T1000 (cell line): ENCODE measurements at places on chromosomes 12 and 14.

DNA sequence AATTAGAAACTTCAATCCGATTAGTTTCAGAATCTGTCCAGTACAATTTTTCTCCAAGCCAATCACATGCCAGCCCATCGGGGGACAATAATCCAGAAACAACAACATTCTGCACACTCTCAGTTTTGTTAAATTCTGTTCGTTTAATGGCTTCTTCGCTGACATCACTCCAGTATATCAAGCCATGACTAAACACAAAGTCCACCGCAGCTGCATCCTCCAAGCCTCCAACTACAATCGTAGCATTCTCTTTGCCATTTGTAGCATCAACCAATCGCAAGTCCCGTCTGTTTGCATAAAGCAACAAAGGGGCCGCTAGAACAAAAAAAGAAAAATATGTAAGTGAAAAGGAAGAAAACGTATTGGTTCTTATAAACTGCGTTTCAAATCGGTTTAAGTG, 22.5 kb downstream of the LRP6 start:
- DNase-seq = no peak

DNA sequence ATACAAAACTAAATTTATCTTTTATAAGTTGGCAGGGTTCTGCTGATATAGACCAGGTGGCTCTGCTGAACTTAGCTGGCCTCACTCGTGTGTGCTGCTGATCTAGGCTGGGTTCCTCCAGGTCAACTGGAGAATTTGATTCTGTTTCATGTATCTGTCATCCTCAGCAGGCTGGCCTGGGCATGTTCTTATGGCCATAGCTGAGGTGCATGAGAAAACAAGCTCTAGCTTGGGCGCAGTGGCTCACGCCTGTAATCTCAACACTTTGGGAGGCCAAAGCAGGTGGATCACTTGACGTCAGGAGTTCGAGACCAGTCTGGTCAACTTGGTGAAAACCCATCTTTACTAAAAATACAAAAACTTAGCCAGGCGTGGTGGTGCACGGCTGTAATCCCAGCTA, 24.3 kb upstream of the BCL2L14 start:
- no peak for DNase-seq

DNA sequence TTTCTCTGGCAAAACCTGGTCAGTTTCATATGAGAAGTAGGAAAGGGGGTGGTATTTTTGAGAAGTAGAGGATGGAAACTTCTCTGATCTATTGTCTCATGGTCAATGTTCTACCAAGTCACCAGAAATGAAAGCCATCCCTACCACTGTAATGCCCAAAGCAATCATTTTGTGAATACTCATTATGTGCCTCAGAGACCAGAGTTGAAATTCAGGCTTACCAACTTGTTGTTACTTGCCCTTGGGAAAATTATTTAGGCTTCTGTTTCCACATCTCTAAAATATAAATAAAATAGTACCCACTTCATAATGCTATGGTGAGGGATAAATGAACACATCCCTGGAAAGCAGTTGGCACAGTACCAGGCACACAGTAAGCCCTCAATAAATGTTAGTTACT, 723.7 kb upstream of the TBX3 start:
- no peak for DNase-seq

- no peak for DNase-seq
Observed at GRCh38 chr12:59904874-59905521, 309.2 kb downstream of the SLC16A7 start.

GRCh38 chr14:71532344-71532743, 399.9 kb upstream of the RGS6 start:
- no peak for DNase-seq

- no peak for DNase-seq
Observed at GRCh38 chr12:123004287-123004686, 23.8 kb downstream of the ARL6IP4 start.

DNA sequence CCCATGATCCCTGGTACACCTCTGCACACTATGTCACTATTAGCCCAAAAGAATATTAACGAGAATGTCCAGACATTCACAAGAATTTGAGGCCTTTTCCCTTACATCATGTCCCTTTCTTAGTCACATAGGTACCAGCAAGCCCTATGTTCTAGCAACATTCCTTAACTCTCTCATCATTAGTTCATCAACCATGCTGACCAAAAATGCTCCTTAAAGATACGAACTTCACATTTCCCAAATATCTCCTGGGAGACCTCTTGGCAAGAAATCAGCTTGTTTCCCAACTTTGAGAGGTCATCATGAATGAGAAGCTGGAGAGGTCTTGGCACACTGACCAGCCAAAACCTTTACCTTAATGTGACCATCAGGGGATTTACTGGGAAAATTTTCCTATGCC, 4.6 kb downstream of the SALL2 start:
- DNase-seq = no peak

- no peak for DNase-seq
Observed at GRCh38 chr12:121767525-121768016, 25.9 kb downstream of the RHOF start.

DNA sequence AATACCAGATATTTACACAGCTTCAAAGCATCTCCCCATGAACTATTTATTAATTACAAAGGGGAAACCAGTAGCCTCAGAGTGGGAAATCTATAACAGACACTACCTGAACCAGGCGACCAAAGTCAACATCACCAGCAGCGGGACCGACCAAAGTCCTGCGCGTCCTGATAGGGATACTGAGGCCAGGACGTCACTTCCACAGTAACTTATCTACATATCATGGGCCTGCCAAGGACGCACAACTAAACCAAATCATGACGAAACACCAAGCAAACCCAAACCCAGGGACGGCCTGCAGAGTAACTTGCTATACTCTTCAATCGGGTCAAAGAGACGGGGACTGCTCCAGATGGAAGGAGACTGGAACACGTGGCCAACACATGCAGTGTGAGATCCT, 26.0 kb upstream of the RIMBP2 start:
- no peak for DNase-seq

DNA sequence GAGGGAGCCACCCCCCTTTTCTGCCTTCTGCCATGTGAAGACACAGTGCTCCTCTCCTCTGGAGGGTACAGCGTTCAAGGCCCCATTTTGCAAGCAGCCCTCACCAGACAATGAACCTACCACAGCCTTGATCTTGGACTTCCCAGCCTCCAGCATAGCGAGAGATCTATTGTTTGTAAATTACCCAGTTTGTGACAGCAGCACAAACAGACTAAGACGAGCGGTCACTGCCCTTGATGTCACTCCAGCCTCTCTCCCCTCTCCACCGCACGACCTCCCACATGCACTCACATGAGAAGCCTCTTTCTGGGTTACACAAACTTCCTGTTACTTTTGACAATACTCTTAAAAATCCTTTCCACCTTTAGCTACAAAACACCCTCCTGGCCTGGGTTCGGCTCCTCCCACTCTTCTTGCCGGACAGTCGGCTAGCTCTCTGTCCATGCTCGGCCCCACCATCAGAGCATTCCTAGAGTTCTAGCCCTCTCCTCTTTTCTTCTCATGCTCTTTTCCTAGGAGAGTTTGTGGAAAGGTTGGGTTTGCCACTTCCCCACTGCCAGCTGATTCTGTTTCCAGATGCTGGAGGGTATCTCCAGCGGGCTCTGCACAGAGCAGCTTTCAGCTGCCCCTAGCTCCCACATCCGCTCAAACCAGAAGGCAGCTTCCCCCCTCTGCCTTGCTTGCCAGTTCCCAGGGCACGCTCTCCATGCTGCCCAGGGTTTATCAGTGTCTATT, 124.3 kb downstream of the FOXN3 start:
- DNase-seq = no peak

DNA sequence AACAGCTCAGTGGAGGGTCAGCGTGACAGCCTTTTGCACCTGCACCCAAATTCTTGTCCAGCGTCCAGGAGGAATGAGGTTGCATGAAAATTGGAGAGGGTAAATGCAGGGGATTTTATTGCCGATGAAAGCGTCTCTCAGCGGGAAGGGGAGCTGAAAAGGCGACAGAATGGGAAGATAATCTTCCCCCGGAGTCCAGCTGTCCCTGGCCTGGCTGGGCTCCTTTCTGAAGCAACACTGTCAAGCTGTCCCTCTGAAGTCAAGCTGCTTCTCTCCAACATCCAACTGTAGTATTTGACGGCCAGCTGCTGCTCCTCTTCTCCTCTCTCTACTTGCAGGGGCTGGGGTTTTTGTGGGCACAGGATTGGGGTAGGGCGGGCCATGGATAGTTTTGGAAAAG, 32.7 kb downstream of the NOPCHAP1 start:
- DNase-seq = no peak

- peak; percentile 81 for DNase-seq
Observed at GRCh38 chr12:122399592-122400373, 22.7 kb downstream of the CLIP1 start.

DNA sequence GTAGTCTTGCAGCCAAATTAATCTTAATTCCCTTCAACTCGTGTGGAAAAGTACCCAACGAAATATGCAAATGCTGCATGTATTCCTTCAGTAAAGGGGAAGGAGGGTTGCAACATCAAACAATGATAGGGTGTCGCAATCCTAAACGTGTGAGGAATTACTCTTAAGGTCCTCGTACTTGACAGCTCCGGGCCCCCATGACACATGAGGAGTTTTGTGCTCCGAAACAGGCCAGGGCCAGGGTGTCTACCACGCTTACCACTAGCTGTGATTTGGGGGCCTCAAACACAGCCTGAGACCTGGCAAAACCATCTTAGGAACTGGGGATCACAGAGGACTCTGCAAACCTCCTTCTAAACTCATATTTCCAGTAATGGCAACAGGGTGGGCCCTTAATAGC, 20.4 kb downstream of the FOS start:
- DNase-seq = no peak

DNA sequence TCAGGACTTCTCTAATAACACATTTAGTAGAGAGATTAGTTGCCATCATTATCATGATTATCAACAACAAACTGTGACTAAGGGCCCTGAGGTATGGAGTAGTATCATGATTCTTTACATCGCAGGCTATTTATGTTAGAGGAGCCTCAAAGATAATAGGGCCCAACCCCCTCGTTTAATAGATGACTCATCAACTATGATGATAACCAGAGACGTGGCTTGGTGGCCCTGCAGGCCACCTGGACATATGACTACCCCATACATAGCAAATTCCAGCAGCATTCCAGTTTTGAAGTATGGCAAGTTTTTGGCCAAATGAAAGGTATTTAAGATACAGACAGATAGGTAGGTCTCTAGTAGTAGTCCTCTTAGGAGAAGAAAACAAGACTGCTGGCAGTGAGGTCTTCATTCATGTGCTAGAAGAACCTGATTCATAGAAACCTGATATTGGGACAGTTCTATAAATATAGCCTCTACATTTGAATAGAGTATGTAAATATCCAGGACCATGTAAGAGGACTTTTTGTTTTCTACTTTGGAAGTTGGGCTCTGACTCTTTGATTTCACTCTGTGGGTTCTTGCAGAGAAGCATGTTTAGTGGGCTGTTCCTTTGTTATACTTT, 5.6 kb downstream of the RIC8B start:
- peak; percentile 18 for DNase-seq

- peak; percentile 58 for DNase-seq
Observed at GRCh38 chr14:77040741-77041653, 12.5 kb upstream of the IRF2BPL start.

GRCh38 chr12:27539191-27539631, 15.2 kb downstream of the PPFIBP1 start:
- DNase-seq = no peak

GRCh38 chr12:20055856-20056255, 312.5 kb upstream of the PDE3A start:
- no peak for DNase-seq

DNA sequence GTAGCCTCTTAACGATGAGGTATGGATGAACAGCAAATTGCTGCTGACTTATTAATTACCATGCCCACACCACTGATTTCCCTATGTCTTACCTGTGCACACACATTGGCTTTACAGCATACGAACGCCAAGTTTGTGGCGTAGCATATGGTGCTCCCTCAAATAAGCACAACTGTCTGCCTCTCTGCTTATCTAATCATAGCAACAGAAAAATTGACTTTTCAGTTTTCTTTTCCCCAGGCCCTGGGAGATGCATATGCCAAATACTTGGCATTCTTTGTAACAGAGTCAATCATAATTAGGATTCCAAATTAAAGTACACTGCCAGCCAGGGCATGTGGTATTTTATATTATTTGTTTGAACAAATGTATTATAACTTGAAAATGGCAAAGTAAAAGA, 625.5 kb downstream of the DIO2 start:
- no peak for DNase-seq

DNA sequence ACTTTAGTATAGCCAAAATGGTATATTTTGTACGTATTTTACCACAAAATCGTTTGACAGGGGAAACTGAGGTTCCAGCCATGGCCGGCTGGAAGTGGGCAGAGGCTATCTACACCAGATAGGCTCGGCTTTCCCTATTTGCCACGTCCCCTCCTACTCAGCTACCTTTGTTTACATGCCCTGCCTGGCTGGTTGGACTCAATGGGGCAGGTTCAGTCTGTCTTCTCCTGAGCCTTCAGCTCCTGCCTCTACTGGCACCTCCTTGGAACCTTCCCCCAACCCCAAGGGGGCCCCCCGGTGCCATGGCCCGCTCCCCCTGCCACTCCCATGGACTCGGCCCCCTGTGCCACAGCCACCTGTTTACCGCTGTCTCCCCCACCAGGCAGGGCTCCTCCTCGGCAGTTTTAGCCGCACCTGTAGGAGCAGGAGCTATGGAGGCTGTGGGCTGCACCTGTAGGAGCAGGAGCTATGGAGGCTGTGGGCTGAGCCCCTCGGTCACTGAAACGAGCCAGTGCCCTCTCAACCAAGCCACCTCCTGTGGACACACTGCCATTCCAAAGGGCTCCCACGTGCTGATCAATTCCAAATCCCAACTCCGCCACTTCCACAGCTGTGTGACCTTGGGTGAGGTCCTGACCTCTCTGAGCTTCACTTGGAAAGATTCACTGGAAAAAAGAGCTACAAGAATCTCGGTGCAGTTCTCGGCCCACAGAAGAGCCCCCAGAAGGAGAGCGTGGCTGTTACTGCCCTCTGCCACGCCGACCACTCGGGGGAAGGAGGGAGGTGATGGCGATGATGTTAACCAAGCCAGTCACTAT, 62.2 kb downstream of the NCOR2 start:
- no peak for DNase-seq

DNA sequence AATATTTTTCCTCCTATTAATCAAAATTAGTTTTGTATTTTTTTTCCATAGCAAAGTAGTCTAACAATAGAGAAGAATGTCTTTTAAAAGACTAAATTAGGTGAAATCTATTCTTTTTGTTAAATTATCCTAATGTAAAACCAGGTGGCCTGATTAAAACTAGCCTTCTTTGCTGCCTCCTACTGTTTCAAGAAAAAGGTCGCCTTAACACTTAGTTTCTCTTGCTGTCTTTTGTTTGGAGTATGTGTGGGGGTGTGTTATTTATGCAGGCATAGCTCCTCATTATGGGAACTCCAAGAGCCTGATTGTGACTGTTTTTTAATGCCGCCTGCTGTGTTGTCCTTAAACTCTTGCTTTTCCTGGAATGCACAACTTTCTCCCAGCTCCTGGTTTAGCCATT, 855.3 kb downstream of the DIO2 start:
- DNase-seq = no peak
